ENCODE measurements at places on chromosomes 5 and 9.

DNA sequence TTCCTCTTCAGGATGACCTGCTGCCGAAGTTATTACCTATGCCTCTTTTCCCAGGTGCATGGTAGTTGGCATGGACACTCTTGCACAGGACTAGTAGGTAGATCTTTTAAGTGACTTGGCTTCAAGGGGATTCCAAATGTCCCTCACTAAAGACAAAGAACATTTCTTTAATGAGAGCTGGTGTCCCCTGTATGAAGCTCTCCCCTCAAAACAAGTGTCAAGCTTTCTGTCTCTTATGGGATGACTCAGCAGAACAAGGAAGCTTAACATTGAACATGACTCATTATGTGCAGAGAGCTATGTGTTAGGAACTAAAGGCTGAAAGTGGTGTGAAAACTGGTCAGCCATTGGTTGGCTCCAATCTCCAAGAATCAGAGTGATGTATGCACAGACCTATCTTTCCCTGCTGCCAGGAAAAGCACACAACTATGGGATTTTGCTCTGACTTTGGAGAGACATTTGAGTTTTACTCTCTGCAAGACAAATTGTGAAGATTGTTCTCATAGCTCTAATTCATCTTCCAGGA is 120.5 kb downstream of the PRDM6 start:
- peak; percentile 67 for DNase-seq

DNA sequence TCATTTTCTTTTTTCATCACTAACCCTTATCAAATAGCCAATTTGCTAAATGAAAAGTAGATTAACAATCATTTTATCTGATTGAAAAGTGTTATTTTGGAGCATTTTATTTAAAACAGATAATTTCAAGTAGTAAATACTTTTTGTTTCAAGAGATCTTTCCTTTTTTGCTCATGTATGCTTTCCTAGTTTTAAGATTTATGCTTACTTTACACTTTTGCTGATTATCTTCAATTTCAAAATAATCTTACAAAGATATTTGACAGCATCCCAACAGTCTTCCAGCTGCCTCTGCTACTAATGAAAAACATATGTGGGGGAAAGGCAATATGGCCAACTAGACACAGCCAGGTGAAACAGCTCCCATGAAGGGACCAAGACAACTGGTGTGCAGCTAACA is 1027.3 kb upstream of the CDH9 start:
- no peak for DNase-seq

DNA sequence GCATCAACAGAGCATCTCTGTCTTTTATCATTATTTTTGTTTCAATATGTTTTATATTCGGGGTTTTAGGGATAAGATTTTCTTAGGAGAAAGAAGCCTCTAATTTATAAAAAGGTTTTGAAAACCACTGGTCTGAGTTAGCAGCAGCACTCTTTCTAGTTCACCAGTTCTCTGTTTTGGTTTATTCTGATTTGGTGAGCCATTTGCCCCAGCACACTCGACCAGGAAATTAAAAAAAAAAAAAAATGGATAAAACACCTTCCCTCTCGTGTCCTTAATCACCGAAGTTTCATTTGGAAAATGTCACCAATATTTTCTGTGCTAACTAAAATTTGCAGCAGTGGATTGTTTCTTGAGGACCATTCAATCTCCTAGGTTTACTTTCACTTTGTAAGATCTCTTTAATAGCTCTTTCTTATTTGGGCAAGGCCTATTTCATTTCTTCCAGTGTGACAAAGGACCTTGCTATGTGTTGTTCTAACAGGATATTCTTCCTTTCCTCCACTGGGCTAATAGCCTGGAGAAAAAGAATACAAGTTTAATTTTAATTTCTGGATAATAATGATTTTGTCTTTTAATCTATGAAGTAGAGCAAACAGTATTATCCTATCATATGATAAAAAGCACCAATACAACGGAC is 57.8 kb upstream of the ANXA1 start:
- peak; percentile 41 for DNase-seq

DNA sequence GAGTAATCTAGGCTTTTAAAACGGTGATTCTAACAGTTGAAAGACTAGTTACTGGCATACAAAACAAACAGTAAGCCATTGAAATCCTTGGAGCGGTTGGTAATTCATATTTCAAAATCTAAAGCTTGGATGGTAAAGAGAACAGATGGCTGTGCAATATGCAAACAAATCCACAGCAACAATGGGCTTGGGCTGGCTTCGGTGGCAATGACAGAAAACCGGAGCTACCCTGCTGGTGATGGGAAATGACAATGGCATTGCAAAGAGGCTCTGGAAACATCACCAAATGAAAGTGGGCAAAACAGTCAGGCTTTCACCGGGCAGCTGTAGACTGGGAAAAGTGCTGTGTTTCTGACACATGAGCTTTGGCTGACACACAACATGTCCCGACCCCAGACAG is 42.2 kb downstream of the MED27 start:
- no peak for DNase-seq

DNA sequence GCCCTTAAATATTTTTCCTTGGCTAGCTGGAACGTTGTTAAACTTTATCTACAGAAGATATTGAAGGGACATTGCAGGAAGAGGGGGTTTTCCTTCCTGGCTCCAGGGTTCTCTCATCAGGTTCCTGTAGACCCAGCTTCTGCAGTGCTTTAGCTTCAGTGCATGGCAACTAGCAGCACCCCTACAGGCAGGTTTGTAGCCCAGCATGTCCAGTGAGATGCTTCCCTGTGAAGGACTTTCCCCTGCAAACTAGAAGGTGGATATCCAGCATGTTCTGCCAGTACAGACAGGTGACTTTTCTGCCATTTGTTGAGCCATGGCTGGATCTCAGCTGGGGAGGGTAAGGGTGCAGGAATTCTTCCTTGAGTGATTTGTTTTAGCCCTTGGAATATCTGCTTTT is 10.4 kb downstream of the CCL28 start:
- DNase-seq = no peak

DNA sequence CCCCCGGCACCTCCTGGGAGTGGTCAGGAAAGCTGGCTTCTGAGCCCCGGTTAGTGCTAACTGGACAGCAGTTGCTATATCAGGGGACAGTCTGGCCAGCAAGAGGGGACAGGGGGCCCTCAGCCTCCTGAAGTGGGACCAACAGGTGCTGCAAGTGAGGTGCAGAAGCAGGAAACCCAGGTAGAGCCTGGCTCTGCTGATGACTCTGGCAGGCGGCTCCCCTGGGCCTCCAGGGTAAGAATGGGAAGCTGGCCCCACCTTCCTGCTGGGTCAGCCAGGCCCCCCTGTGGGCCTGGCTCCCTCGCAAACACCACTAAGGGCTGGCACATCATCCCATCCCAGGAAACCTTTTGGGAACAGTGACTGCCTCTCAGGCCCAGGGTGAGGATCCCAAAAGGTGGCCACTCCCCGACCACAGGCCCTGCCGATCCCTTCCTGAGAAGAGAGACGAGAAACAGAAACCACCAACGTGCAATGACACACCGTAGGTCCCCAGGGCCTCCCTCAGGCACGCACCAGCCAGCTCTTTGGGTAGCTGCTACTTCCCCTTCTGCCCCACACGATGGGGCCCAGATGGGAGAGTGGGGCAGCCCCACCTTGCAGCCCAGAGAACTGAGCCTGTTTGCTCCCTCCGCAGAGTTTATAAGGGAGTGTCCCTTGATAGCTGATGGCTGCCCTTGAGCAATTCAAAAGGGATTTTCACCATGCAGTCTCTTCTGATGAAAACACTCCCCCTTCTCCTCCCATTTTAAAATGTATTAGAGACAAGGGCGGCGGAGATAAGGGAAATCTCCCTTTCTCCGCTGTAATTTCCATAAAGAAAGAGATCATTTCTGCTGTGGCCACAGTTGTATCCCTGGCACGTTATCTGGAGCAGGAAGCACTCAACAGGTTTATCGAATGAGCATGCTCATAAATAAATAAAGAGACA is 76.8 kb downstream of the STK10 start:
- DNase-seq = no peak

DNA sequence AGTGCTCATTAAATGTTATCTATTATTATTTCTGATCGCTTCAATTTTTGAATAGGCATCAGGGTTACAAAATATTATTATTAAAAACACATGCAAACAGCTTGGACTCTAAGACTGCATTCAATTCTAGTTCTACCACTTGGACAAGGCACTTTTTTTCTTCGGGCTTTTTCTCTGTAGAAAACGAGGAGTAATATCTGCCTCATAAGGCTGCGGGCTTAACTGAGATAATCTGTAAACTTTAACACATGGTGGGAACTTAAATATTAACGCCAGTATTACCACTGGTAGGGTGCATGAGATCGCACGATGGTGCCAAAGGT is 511 bp upstream of the SPDL1 start:
- DNase-seq = no peak

DNA sequence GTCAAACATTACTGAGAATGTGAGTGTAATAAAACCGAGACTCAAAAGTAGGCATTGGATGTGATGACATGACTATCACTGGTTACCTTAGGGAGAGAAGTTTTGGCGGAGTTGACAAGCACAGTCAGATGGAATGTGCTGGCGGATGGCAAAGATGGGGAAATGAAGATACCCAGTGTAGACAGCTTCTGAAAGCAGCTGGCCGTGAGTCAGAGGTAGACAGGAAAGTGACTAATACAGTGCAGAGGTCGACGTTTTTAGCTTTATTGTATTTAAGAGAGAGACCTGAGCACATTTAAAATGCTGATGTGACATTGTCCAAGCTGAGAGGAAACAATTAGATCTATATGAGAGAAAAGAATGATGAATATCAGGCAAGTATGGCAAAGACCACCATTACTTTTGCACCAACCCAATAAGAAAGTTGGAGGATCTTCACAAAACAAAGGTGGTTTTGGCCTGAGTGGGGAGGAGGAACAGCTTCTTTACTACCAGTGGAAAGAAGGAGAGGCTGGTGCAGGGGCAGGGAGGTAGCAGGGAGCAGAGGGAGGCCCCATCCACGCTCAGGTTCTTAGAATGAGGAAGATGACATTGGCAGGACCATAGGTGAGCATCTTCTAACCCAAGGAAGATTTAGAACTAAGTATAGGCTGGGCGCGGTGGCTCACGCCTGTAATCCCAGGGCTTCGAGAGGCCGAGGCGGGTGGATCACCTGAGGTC is 36.7 kb upstream of the KCNIP1 start:
- peak; percentile 74 for DNase-seq

DNA sequence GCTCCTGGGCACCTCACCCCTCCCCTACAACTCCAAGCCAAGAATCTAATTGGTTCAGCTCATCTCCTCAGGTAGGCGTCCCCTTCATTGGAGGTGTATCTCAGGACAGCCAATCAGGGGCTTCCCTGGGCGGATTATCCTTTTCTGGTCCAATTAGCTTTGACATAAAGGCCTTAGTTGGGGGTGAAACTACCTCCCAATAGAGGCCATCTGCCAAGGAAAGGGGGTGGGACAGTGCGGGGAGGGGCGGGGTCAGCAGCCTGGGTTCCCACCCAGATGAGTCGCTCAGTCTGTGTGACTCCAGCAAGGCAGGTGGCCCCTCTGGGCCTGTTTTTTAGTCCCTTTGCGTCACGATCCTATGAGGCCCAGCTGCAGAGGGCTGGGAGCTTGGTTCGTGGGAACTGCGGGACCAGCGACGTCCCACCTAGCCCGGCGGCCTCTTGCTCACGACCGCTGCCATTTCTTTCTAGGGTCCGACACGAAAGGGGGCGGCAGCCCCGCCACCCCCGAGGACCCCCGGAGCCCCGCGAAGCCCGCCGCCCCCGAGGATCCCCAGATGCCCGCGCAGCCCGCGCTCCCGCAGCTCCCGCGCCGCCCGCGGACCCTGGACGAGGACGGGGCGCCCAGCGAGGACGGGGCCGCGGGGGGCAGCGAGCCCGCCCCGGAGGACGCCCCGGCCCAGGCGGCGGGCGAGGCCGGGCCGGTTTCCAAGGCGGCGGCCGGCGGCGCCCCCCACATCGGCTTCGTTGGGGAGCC is 8.9 kb downstream of the PRRT1B start:
- DNase-seq = no peak

DNA sequence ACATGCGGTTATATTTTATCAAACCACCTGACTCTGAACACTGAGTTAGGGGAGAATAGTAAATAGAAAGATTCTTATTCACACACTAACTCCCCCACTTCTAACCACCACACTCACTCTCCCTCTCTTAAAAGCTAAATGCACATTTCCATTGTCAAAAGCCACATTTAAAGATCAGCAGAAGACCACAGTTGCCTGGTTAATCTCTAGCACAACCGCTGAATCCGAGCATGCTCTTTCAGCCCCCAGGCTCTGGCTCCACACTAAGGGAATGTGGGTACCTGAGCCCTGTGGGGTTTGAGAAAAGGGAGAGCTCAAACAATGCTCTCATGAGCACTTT is 35.7 kb downstream of the PFDN1 start:
- no peak for DNase-seq

GRCh38 chr5:179296150-179296821 is 49.0 kb downstream of the ADAMTS2 start:
- no peak for DNase-seq

DNA sequence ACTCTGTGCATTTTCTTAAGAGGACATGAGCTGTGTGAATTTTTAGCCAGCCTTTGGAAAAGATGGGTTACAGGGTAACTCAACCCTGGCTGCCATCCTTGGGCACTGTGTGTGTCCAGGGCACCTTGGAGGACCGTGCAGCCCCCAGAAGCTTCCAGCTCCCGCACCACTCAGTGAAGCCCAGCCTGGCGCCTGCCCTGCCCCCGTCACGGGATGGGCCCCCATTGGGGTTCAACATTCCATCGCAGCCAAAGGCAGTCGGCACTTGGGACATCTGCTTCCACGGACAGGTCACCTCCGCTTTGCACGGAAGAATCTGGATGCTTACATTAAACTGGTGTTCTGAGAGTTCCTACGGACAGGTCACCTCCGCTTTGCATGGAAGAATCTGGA is 1.9 kb upstream of the SLC6A18 start:
- no peak for DNase-seq

All from ACHN (cell line).